BJ (cell line): ENCODE measurements at places on chromosomes 13 and 19.
A peak's percentile ranks its signal among the peaks of the same experiment; 100 is the strongest.

GRCh38 chr13:49437705-49438104 is 6.2 kb downstream of the CAB39L start:
- no peak for DNase-seq

DNA sequence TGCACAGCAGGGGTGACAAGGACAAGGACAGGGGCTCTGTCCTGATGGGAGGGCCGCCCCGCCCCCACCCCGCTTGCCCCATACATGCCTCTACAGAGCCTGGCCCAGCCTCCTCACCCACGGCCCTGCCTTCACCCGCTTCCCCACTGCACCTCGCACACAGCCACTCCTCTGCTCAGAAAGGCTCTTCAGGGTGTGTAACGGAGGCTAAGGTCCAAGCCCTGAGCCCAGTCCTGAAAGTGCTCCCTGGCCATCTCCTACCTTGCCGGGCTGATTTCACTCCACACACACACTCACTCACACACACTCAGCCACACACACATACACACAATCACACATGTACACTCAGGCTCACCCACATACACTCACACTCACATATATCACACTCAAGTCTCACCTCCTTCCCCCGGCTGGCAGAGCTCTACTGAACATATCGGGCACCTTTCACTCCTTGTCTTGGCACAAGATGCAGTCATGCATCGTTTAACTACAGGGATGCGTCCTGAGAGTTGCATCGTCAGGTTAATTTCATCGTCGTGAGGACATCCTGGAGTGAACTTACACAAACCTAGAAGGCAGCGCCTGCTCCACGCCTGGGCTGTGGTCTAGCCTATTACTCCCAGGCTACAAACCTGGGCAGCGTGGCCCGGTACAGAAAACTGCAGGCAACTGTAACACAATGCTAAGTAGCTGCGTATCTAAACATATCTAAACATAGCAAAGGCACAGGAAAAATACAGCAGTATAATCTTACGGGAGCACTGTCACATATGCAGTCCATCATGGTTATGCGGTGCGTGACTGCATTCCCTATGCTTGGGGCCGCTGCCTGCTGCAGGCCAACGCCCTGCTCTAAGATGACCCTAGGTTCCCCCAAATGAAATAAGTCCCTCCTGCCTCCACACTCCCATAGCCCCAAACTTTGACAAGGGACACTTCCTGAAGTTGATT is 13.1 kb downstream of the EPS15L1 start:
- DNase-seq = no peak

DNA sequence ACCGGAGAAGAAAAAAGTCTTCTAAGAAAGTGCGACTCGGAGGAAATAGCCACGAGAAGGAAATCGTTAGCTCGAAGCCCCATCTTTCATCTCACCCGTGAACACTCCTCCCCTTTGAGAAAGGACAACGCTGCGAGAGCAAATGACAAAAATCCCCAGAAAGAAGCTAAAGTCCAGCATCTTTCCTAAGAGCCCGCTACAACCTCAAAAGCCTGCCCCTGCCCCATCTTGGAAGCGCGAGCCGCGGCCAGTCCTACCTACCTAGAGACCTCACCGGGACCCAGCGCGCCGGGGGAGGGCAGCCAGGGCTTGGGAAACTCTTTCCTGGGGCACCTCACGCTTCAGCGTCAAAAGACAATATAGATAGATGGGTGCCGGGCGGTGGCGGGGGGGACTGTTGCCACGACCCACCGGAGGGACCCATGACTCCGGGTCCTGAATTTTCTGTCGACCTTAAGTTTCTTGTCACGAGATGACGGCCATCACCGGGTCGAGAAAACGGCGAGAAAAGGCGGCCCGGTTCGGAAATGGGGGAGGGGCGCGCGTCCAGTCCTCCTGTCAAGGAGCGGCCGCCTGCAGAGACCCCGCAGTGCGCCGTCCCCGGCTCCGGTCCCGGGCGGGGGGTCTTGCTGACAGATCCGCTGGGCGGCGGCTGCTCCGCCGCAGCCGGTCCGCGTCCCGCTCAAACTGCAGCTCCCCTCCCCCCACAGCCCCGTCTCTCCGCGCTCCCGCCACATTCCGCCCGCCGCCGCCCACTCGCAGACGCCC is 65.9 kb downstream of the KCNRG start:
- DNase-seq = no peak

DNA sequence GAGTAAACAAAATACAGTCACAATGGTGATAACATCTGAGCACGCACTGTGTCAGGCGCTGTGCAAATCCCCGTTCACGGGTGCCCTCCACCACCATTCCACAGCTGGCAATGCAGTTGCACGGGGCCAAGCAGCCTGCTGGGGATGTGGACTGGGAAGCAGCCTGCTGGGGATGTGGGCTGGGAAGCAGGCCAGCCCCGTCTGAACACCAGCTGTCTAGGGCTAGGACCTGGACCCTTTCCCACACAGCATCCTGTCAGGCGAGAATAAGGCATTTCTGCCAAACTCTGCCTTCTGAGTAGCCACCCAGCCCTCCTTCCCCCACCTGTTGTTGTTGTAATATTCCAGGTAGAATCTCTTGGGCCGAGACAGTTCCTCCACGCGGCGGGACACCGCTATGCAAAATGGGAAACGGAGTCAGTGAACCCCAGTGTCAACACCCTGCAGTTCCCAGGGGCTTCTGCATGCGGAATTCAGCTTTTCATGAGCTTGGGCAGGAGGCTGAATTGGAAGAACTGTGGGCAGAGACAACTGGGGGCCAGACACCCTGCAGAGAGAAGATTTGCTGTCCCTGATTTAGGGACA is 27.8 kb upstream of the MIER2 start:
- DNase-seq = peak; percentile 39

- DNase-seq = no peak
Observed at GRCh38 chr13:47794963-47795362, 206.1 kb downstream of the SUCLA2 start.

DNA sequence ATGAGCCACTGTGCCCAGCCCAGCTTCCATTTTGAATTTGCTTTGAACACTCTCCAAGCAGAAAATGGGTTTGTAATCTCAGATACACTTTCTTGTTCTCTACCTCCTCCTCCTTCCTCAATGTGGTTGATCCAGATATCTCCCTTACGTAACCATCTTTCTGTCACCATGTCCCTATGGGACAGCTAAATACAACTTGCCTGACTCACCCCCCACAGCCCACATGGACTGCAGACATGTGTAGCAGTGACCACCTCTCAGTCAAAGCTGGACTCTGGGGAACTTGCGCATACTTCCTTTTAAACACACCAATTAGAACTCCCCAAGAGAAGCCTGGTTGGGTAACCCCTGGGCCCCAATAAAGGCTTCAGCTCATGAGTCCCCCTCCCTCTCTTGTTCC is 10.8 kb upstream of the ZNF799 start:
- DNase-seq = no peak

- DNase-seq = no peak
Observed at GRCh38 chr13:112078879-112079531, 12.1 kb downstream of the SOX1 start.

DNA sequence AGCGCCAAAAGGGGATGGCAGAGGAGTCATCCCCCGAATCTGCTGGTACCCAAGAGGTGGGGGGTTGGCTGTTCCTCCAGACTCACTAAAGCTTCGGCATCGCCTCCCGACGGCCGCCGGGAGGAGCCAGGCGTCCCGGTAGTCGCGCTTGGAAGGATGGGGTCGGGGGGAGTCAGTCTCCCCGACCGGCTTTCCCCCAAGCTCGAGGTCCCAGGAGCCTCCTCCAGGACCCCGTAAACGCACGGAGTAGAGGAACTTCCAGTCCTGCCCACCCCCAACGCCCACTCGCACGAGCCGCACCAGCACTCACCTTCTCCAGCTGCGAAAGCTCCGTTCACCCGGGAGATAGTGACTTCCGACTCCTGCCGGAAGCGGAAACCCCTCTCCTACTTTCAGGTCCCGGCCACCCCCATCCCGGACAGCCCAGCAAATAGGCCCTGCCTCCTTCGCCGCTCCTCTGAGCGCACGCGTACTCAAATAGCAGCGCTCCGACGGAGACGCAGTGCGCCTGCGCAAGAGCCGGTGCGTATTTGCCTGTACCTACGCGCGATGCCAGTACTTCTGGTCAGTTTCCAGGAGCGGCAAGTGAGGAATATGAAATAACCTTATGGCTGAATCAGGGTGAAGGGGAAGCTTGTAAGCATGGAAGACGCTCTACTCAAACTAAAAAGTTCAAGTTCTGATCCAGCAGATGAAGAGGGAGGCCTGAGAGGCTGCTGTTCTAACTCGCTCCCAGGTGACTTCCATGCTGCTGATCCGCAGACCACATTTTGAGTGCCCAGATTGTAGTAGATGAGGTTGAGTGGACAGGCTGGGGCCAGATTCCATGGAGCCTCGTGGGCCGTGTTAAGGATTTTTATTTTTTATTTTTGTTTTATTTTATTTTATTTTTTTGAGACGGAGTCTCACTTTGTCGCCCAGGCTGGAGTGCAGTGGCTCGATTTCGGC is at the start of gene ELOF1:
Gene ELOF1 (minus strand): TSS at position 350 of the 948 bp plus-strand sequence. CDS start 4,883 bp downstream, outside the sequence.
- peak; percentile 88 for DNase-seq

DNA sequence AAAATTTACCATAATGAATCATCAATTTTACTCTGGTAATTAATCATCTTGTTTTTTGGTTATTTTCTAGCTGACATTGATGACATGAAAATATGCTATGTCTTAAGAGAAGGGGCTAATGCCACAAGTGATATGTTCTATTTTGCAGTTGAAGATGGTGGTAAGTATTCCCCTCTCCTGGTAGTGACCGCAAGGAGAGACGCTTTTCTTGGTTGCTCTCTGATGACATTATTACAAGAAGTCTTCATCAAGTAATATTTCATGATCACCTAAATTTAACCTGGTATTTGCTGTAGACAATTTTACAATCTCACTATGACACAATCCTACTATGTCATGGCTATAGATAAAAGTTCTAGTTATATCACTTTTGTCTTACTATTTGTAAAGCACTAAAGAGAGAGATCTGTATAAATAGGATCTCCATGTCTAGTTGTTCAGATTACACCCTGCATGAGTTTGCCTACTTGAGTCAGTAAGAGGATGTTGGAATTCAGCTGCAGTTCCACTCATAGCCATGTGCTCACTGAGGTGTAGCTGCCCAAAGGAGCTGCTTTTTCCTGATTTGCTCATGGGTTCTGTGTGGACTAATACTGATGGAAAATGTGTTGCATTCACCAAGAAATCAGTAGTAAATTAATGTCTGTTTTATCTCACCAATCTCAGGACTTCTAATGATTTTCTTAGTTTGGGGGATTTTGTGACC is 10.9 kb downstream of the FREM2 start:
- no peak for DNase-seq

DNA sequence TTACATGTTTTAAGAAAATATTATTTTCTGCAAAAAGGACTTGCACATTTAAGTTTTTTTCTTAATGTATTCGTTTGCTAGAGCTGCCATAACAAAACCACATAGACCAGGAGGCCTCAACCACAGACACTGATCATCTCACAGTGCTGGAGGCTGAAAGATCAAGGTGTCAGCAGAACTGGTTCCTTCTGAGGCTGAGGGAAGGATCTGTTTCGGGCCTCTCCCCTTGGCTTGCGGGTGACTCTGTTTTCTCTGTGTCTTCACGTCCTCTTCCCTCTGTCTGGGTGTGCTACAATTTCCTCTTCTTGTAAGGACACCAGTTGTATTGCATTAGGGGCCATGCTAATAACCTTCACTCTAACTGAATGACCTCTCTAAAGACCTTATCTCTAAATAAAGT is 364.2 kb downstream of the IRS2 start:
- no peak for DNase-seq
